KG1 (cell line): ENCODE measurements at places on chromosomes 11 and 22.

GRCh38 chr11:123253911-123254310, 58.9 kb upstream of the CLMP start:
- DNase-seq = no peak

DNA sequence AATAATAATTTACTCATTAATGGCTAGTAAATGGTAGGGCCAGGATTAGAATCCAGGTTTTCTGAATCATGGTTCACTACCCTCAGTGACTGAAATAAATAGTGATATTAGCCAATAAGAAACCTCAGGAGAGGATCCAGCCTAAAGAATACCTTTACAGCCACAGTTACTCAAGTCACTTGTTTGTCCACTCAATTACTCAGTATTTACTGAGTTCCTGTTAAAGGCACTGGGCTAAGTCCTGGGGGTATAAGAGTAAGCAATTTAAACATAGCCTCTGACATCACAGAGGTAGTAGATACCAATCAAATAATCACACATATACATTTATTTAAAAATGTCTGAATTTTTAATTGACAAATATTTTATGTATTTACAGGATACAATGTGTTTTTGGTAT, 56.8 kb upstream of the GAB2 start:
- DNase-seq = no peak

- no peak for DNase-seq
Observed at GRCh38 chr22:42716649-42717127, 4.0 kb downstream of the A4GALT start.

- DNase-seq = no peak
Observed at GRCh38 chr11:2534134-2534956, 89.5 kb downstream of the KCNQ1 start.

GRCh38 chr22:29302681-29303465, 3.6 kb upstream of the GAS2L1 start:
- DNase-seq = no peak

DNA sequence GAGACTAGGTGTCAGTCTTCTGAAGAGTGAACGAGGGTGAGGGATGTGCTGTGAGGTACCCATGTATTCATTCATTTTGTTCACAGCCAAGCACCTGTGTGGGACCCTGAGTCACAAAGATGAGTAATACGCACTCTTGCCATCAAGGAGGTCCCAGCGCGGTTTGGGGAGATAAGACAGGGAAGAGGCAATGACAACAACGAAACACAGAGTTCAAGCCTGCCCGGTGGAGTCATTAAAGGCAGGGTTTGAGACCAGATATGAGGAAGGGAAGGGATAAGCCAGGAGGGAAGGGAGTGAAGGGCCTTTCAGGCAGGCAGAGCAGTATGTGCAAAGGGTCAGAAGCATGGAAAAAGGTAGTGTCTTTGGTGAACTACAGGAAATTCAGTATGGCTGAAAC, 4.6 kb downstream of the DCHS1 start:
- DNase-seq = no peak

DNA sequence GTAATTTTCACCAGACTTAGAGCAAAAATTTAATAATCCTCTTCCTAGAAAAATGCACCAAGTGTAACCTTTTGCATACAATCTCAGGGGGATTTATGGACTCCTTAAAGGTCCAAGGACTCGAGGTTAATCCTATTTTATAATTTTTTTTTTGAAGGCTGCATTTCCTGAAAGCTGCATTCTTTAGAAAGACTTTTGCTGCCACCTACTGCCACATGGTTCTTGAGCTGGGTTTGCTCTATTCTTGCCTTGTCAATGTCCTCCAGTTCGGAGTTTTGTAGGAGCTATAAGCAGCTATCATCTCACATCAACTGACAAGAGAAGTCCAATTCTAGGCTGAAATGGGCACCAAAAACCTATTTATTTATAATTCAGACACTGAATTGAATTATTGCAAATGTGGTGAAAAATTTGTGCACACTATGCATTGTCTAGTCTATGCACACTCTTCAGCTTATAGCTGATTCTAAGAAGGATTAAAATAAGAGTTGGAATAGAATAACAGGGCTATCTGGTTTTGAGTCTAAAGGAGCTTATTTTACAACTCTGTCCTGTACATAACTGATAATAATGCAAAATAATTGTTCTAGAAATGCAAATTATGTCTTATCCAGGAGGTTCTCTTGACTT, 31.3 kb downstream of the TRAF6 start:
- no peak for DNase-seq

GRCh38 chr11:74311352-74311926, at the start of gene P4HA3:
P4HA3 (minus strand) TSS chr11:74311640; CDS start chr11:74311611, 29 bp downstream.
- no peak for DNase-seq

GRCh38 chr11:33735271-33736147, 714 bp downstream of the CD59 start:
- DNase-seq = peak; percentile 63

DNA sequence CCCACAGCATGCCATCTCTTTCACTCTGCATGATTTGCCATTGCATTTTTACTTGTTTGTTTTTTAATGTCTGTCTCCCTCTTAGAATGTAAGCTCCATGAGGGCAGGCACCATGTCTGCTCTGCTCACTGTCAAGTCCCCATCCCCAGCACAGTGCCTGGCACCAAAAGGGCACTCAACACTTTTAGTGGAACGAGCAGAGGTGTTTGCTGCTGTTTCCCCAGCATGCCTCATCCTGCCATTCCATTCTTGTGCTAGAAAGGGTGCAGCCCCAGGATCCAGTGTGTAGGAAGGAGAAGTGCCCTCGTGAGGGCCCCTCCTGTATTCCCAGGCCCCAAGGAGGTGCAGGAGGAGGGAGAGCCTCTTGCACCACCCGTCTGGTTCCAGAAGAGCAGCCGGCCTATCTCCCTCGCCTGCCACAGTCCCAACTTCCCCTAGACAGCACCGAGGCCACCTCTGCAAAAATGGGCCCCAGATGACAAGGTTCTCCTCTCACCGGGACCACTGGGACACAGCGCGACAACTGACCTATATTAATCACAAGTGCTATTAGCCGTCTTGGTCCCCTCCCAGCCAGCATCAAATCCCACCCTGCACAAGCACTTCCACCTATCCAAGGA, 33.3 kb upstream of the CACNG2 start:
- no peak for DNase-seq

- DNase-seq = no peak
Observed at GRCh38 chr22:29478326-29479276, 1.4 kb upstream of the NEFH start.

DNA sequence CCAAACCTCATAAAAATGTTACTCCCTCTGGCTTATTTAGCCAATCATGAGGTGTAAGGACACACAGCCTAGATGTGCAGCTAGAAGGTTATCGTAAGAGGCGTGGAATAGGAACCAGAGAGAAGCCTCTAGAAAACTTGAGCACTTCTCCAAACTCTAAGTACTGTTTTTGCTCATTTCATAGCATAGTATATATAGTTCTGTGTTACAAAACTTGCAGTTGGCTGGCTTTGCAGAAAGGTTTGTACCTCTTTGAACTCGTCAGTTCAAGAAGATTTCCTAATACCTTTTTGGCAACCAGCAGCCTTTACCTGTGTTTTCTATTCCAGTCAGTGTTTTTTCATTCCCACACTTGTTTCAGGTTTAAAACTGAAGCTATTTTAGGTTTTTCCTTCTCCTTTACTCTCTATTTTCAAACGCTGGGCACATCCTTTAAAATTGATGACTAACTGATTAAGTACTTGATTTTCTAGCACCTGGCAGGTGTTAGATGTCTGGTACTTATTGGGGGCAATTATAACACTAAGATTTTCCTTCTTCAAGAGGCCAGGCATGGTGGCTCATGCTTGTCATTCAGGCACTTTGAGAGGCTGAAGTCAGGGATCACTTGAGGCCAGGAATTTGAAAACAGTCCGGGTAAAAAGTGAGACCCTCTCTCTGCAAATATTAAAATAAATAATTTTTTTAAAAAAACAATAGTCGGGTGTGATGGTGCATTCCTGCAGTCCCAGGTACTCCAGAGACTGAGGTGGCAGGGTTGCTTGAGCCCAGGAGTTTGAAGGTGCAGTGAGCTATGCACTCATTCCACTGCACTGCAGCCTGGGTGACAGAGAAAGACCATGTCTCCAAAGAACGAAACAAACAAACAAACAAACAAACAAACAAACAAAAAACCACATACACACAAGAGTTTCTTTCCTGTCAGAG, 125.2 kb downstream of the LRRC4C start:
- no peak for DNase-seq

GRCh38 chr11:69480547-69481392, 693 bp upstream of the LINC01488 start:
- DNase-seq = no peak

- DNase-seq = no peak
Observed at GRCh38 chr11:67373648-67374570, 511 bp upstream of the CLCF1 start.

DNA sequence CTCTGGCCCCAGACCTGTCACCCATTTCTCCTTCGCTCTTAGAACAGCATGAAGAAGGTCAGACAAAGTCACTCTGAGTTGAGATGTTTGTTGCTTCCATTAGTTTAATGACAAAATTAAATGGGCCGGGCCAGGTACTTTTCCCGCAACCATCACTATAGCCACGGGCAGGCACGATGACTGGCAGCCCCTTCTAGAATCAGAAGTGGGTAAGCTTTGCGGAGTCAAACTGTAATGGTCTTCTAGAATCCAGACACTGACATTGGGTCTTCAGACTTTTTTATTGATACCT, 2.3 kb upstream of the ACR start:
- no peak for DNase-seq

DNA sequence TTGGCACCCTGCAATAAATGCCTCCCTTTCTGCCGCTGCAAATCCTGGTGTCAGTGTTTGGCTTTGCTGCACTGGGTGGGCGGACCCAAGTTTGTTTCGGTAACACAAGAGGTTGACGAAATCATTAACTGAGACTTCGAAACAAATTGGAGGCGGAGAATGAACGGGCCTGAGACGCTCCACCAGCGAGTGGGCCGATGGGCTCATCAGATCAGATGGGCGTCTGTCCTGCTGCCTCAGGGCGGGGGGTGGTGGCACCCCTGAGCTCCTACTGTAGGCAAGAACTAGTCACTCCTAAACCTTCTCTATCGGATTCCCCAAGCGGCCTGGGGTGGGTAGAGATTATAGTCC, 918 bp upstream of the CAPN5 start:
- DNase-seq = no peak

DNA sequence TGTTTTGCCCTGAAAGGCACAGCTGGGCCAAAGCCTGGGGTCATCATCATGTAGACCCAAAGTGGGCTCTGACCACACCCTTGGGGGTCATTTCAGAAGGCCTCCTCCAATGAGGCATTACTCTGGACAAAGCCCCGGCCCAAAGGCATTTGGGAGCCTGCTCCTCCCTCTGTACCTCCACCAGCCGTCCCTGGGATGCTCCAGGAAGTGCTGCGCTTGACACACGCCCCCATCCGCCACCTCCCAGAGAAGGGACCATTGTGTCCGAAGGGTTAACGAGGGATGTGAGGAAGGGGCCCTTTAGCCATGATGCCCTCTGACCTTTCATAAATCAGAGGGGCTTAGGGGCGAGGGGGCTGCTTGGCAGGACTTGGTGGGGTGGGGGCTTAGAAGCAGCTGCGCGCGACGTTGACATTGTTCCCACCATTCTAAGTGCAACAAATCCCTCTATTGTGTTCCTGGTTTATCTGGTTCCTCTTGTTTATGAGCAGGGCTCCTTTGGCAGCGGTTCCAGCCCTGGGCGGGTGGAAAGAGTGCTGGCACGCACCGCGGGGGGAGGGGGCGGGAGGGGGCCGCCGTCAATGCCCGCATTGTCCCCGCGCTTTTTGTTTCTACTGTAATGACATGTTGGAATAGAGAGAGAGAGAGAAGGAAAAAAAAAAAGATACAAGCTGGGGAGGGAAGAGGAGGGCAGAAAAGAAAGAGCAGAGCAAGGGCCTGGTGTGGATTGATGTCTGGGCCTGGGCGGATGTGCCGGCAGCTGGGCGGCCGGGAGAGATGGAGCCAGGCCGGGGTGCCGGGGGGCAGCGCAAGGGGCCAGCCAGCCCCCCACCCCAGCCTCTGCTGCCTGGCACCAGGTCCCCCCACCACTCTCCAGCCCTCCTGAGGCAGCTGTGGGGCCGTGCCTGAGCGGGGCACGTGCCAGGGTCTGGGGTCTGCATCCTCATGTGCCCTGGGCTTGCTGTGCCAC, 32.1 kb upstream of the SOX10 start:
- no peak for DNase-seq

- DNase-seq = no peak
Observed at GRCh38 chr11:46594374-46594700, 514 bp upstream of the AMBRA1 start.

GRCh38 chr11:87428266-87428665, 390.5 kb downstream of the TMEM135 start:
- DNase-seq = no peak

- no peak for DNase-seq
Observed at GRCh38 chr11:125036933-125037332, 26.2 kb upstream of the SLC37A2 start.

- no peak for DNase-seq
Observed at GRCh38 chr11:2385156-2386151, 8.3 kb downstream of the CD81 start.

GRCh38 chr11:106468531-106468930, 391.1 kb downstream of the AASDHPPT start:
- no peak for DNase-seq

- DNase-seq = no peak
Observed at GRCh38 chr11:64887234-64887756, 8.9 kb upstream of the EHD1 start.

DNA sequence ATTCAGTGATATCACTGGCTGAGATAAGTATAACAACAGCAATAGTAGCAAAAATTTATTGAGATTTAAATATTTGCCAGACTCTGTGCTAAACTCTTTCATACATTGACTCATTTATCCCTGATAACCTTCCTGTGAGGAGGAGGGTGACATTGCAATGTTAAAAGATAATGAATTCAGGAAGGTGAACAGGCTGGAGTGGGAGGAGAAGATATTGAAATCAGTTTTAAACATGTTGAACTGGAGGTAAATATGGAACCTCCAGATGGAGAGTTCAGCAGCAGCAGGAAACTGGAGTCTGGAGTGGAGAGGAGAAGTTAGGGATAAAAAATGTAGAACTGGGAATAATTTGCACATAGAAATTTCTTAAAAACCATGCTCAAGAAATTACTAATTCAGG, 142.0 kb upstream of the FAT3 start:
- DNase-seq = no peak

DNA sequence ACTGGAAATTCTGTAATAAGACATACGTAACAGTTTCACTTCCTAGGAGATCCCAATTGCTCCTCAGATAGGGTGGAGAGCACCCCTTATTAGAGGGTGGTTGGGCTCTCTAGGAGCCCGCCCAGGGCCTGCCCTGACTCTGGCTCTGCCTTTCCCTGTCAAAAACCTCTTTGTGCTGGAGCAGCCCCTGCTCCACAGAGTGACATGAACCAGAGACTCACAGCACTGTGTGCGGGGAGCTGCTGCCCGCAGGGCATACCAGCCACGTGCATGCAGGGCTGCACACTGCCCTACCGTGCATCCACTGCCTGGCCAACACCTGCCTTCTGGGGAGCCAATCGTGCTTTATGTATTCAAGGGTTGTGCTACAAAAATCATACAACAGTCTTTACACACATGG, 24.3 kb downstream of the KCNQ1OT1 start:
- DNase-seq = no peak
